WTC11 (cell line): ENCODE measurements at places on chromosomes 6 and 20.
A peak's percentile ranks its signal among the peaks of the same experiment; 100 is the strongest.

GRCh38 chr6:141726248-141726647 is 406.5 kb upstream of the GJE1 start:
- DNase-seq, result no peak

- DNase-seq, result no peak
Observed at GRCh38 chr6:152846825-152847224, 96.2 kb downstream of the VIP start.

DNA sequence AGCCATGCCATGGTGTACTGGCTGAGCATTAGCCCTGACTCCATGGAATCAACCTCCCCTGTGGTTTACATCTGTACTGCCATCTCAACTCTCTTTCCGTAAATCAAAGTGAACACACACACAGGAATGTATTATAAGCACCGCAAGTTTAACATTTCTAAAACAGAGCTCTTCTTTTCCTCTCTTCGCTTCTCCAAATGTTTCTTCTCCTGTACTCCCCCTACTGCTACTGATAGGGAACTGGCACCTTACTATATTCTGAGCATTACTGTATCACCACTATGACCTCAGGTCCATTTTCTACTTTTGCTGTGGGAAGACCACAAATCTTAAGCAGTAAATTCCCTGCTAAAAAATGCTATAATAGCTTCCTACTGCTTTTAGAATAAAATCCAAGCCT is 101.2 kb downstream of the NUS1 start:
- no peak for DNase-seq

DNA sequence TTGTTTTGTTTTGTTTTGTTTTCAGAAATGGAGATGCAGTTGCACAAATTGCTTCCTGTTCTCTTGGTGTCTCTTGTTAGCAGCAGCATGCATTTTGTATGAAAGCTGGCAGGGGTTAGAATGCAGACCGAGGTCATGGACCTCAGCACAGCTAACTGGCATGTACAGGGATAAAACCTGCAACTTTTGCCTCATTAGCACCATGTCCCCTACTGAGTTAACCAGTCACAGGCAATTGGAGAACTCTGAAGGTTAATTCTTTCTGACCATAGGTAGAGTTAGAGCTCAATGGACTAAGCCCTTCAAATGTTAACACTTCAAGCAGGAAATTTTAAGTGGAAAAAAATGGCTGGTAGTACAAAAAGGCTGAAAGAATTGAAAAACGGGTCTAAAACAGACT is 377.1 kb downstream of the ADGRB3 start:
- no peak for DNase-seq

GRCh38 chr6:115004982-115005381 is 662.2 kb upstream of the HS3ST5 start:
- no peak for DNase-seq

- no peak for DNase-seq
Observed at GRCh38 chr20:46014517-46015396, 6.0 kb downstream of the MMP9 start.

DNA sequence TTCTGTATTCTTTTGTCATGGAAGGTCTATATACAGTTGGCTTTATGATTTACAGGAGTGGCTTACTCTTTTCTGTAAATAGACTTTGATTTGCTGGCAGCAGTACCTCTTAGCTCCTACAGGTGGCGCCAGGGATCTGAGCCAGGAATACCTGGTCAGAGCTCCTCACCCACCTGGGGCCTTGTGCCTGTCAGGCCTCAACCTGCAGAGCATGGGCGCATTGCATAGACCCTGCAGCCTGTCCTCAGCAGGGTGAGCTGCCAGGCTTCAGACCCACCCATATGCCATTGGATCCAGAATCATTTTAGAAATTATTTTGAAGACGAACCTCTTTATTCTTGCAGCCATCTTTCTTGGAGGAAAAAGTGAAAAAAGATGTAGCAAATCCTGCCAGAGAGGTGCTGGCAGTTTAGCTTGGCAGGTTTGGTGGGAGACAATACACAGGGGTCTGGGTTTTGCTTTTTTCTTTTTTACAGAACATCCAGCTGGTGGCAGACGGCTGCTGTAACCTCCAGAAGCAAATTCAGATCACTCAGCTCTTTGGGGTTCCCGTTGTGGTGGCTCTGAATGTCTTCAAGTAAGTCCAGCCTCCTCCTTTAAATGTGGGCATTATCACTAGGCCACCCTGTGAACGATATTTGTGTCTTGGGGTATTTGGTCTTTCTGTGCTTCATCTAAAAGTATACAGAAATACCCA is 149.1 kb downstream of the MTHFD1L start:
- peak; percentile 77 for DNase-seq

DNA sequence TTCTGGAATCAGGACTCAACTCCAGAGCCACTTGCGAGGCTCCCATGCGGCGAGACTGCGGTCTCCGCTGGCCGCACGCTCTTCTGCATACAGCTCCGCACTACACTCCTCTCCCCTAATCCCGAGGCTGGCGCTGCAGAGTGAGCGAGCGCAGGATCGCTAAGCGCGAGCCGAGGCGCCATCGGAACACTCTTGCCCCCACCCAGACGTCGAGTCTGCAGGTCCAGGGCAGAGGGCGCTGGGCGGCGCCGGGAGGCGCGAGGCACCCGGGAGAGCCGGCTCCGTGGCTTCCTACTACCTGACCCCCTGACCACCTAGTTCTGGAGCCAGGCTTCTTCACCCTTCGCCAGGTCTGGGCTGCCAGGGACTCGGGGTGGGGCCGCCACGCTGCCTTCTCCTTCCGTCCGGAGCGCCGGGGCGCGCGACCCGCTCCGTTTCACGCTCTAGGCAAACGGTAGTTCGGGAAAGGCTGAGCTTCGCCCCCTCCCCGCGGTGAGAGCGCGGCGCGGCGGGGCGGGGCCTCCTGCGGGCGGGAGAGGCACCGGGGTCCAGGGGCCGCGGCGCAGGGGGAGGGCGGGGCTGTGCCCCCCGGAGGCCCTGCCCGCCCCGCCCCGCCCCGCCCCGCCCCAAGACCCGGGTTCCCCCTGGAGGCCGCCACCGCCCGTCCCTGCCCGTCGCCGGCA is 5.4 kb upstream of the TUBB2A start:
- peak; percentile 76 for DNase-seq

GRCh38 chr6:36523936-36524499 is 23.3 kb downstream of the STK38 start:
- no peak for DNase-seq

GRCh38 chr6:35052694-35053565 is 88.2 kb downstream of the TCP11 start:
- peak; percentile 7 for DNase-seq

- no peak for DNase-seq
Observed at GRCh38 chr20:20199361-20200160, 147.2 kb downstream of the CFAP61 start.

DNA sequence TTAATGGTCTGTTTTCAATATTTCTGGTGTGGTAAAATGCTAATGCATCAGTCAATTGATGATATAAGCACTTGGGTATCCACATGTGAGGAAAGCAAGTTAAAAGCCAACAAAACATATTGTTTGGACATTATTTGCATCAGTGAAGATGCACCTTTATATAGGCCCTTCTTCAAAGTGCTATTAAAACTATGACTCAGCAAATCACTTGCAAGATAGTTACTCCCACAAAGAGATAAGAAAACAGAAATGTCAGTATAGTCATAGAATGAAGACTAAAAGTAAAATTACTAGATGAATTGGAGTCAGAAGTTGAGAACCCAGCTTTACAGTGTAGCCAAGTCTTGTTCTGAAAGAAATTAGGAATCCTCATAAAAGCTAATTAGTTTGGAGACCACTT is 14.6 kb upstream of the GRM1 start:
- no peak for DNase-seq

GRCh38 chr6:138691595-138692057 is 81.9 kb upstream of the CCDC28A start:
- DNase-seq, result no peak

DNA sequence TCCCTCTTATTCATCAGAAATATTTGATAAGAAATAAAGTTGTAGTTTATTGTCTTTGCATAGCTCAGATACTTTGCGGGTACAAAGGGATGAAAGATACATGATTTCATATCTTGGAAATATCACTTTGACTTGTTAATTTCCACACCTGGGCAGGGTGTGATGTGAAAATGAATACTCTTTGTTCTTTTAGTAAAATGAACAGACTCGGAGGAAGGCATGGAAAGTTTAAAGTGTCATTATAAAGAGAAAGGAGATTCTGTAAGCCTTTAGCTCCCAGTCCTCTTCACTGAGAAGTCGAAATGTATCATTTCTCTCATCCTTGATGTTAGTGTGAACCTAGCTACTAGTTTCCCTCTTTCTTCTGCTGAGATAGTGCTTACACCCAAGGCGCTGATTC is 36.7 kb upstream of the AKIRIN2 start:
- DNase-seq, result no peak

- DNase-seq, result no peak
Observed at GRCh38 chr20:5770231-5770986, 20.2 kb downstream of the SHLD1 start.

DNA sequence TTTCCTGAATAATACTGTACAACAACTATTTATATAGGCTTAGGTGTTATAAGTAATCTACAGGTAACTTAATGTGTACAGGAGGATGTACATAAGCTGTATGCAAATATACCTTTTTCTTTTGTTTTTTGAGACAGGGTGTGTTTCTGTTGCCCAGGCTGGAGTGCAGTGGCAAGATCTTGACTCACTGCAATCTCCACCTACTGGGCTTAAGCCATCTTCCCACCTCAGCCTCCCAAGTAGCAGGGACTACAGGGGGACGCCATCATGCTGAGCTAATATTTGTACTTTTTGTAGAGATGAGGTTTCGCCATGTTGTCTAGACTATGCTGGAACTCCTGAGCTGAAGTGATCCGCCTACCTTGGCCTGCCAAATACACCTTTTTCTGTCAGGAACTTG is 191.7 kb upstream of the ZNF217 start:
- DNase-seq, result no peak

- DNase-seq, result no peak
Observed at GRCh38 chr20:46751856-46752255, 42.4 kb downstream of the SLC2A10 start.

DNA sequence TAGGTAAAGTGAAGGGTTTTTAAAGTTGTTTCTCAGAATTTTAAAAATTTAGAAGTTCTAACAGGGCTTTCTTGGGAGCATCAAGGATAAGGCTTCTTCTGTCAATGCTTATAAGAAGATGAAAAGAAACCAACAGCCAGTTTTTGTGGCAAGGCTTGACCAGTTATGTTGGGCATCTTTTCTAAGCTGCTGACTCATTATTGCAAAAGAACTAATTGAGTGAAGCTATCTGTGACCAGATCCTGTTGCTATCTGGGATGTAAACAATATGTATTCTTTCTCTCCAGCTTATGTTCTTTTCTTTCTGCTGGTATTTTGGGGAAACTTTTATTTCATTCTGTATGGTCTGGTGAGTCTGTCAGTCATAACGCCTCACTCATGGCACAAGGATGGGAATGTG is 643.8 kb downstream of the HDGFL1 start:
- no peak for DNase-seq

- peak; percentile 42 for DNase-seq
Observed at GRCh38 chr6:4133941-4134838, 1.2 kb downstream of the ECI2 start.

GRCh38 chr6:76772951-76773350 is 690.3 kb downstream of the HTR1B start:
- DNase-seq, result no peak

GRCh38 chr6:112241820-112242429 is 12.4 kb downstream of the LAMA4 start:
- DNase-seq, result no peak

DNA sequence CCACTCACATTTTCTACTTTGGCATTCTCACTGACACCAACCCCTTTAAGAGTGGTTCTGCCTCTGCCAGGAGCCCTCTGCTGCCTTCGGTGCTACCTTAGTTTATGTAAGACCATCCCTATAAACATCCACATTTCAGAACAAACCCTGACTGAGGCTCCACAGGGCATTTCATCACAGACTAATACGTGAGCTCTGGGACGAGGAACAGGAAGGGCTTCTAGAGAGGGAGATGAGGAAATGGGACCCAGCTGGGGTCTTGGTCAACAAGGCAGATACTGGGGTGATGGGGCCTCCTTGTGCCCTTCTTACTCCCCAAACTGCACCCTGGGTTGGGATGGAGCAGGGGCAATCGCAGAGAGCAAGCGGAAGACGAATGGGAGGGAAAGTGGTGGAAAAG is 86.5 kb upstream of the FYN start:
- no peak for DNase-seq

DNA sequence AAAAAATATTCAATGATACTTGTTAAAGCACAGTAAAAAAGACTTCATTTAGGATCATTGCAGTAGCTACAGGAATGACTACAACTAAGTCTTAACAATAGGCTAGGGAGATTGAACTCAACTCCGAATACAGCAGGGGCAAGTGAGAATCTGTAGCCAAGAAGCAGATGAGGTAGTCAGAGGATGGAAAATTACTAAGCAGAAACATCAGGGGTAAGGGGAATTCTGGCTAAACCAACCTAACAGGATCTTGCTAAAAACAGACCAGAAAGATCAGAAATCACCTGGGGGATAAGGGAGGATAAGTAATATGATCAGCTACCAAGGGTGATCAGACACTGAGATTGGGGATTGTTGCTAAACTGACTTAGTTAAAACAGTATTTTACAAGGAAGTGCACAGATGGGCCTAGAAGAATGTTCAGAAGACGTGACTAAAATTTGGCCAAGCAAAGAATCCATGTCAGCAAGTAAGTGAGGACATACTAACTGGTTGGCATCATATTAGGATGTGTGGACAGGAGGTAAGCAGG is 217.5 kb downstream of the TENT5A start:
- DNase-seq, result no peak

DNA sequence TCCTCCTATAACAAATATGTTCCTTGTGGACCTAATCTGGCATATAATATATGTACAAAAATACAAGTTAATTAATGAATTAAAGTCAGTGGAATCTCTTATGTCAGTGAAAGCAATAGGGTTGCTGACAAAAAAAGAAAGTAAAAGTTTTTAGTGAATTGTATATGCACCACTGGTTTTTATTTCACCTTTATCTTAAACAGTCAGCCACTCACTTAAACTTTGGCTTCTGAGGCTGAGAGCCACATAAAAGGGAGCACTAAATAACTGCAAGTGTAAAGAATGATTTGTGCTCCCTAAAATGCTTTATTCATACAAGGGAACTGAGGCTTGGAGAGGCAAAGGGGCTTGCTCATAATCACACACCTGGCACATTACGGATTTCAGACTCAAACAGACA is 9.9 kb upstream of the F13A1 start:
- DNase-seq, result no peak

GRCh38 chr6:33428966-33429749 is 9.3 kb downstream of the SYNGAP1 start:
- no peak for DNase-seq

DNA sequence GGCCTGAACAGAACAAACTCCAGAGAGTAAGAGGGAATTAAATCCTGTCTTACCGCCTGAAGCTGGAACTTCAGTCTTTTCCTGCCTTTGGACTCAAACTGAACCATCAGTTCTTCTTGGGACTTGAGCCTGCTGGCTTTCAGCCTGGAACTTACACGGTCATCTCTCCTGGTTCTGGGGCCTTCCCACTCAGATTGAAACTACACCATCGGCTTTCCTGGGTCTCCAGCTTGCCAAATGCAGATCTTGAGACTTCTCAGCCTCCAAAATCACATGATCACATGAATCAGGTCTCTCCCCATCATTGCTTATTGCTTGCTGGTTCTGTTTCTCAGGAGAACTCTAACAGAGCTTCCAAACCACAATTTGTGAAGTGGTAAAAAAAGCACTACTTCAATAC is 276.3 kb downstream of the KIF16B start:
- no peak for DNase-seq
